ENCODE measurements at places on chromosomes 7 and 10.

DNA sequence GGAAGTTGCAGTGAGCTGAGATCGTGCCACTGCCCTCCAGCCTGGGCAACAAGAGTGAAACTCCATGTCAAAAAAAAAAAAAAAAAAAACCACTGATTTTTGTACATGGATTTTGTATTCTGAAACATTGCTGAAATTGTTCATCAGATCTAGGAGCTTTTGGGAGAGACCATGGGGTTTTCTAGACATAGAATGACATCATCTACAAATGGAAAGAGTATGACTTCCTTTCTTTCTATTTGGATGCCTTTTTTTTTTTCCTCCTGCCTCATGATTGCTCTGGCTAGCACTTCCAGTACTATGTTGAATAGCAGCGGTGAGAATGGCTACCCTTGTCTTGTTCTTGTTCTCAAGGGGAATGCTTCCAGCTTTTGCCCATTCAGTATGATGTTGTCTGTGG lies 89.1 kb downstream of the ANLN start:
- DNase-seq, result no peak

- no peak for DNase-seq
These were observed 254.6 kb downstream of the TSPAN12 start for GRCh38 chr7:120603366-120603765.

DNA sequence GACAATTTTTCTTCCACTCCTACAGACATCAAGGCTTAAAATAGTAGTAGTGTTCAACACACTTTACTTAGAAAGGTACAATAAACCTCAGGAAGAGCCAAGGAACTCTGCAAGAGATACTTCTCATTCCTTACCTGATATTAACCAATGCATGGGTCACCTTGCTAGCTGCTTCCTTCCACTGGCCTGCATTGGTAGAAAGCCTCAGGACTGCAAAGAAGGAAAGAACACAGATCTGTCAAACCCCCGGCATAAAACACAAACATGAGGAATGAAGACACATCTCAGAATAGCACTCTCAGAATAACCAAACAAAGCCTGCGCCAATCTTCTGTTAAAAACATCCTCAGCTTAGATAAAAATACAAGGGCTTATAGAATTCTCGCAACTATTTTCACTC lies 96.1 kb upstream of the KCNIP2 start:
- no peak for DNase-seq

DNA sequence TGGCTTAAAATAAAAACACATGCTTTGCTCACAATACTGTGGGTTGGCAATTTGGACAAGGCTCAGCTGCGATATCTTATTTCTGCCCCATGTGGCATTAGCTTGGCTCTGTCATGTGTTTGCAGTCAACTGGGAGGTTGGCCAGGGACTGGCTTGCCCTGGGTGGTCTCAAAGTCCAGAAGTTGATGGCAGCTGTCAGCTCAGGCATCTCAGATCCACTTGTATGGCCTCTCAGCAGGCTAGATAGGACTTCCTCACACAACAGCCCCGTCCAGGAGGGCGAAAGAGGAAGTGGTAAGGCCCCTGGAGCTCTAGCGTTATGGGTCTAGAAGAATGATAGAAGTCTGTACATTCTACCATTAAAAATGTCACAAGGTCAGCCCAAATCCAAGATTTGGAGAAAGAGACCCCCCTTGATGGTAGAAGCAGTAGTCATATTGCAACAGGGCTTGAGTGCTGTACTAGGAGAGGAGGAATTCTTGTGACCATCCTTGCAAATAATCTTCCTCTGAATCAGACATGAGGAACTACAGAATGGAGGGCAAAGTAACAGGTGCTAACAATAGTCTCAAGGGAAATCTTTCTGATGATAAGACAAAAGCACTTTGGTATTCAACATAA lies 166.2 kb downstream of the FAM107B start:
- no peak for DNase-seq

DNA sequence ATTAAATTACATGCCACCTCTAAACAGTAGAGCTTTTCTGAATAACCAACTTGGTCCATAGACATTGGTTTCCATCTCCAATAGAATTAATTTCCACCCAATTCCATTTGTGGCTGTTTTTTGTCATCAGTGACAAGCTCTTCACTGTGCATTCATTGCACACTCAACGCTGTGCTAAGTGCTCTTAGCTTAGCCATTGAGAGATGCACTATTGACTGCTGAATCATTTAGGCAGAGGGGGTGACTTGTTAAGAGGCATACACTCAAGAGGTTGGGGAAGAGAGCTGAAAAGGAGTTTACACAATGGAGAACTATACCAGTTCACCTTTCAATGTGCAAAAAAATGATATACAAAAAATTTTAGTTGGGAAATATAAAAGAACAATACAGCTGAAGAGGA lies 31.9 kb upstream of the CBLL1 start:
- no peak for DNase-seq

GRCh38 chr10:75211007-75211691 lies 553 bp downstream of the VDAC2 start:
- DNase-seq, result no peak

DNA sequence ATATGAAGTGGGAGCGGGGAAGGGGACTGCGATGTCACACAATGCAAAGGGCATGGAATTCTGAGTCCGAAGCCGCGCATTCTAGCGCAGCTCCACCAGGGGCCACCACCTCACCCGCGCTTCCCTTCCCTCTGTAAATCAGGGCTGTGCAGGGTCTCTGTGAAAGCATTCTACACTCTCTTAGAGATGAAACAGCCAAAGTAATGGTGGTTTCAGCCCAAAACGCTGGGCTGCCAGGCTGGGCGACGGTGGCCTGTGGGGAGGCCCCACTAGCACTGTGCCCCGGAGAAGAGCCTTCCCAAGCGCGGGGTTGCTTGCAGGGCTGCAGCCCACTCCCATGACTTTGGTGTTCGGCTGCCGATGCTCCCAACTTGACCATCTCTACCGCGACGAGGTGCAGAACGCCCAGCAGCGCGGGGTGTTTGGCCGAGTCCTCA lies 11.4 kb downstream of the ATG9B start:
- DNase-seq, result no peak

- DNase-seq, result no peak
These were observed 82.7 kb downstream of the GNAT3 start for GRCh38 chr7:80429181-80429580.

DNA sequence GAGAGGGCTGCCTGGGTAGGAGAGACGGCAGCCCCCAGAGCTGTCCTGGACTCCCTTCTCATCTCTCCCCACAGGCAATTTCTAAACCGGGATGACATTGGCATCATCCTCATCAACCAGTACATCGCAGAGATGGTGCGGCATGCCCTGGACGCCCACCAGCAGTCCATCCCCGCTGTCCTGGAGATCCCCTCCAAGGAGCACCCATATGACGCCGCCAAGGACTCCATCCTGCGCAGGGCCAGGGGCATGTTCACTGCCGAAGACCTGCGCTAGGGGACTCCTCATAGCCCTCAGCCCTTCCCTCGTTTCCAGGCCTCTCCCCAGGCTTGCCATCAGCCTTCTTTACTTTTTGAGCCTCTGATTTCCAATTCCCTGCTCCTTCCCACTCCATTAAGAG lies 2.6 kb downstream of the ATP6V1F start:
- DNase-seq, result no peak

DNA sequence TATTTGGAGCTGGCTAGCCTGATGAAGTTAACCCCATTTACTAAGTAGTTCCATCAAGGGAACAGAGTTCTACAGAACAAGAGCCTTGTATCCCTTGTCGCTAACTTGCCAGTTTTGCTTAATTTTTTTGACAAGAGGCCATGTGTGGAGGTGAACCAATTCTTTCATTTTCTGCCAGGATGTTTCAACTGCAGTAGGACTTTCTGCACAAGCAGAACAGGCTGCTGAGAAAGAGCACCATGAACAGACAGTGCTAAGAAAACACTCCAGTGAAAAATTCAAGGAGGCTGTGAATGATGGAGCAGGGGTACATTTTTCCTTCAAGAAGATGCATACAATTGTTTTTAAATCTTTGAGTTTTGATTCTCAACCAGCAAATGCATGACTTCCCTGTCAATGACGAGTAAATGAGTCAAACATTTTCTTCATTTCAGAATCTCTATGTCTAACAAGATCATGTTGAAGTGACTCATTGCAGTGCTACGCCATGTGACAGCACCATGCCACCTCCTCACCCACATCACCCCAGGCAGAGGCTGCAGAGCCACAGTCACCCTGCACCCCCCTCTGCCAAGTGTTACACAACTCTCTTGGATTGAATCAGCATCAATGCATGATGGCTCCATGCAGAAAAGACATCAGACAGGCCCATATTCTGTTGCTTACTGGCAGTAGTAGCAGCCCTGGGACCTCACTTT lies 193.1 kb downstream of the COBL start:
- peak; percentile 55 for DNase-seq

DNA sequence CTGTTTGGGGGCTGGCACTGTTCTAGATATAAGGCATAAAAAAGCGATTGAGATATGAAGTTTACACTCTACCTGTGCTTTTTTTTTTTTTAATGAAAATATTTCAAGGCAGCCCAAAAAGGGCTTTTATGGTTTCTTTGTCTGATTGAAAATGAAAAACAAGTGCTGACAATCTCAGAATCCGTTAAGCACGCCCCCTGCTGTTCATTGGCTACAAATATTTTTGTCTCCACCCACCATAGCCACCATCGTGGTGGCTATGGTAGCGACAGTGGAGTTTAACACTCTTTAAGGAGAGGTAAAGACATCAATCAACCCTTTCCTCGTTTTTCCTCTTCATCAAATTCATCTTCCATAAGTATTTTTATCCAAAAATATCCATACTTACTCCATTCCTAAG lies 94.2 kb downstream of the CD36 start:
- DNase-seq, result no peak

- no peak for DNase-seq
These were observed 70.1 kb downstream of the NPSR1 start for GRCh38 chr7:34728156-34728555.

DNA sequence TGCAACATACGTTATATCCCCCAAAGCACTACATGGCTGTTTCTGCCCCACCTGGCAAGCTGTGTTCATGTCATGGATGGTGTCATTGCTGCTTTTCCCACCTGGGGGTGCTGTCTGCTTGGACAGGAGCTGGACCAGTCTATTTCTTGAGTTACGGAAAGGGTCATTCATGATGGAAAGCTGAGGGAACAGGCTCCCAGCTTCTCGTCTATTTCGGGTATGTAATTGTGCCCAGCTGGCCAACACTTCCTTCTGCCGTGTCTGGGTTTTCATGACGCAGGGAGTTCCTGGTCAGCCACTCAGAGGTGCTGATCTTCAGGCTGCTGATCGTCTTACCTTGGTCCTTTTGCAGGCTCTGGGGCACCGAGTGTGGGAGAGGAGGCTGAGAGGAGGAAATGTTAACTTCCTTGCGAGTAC lies 8.6 kb downstream of the BTBD16 start:
- no peak for DNase-seq

GRCh38 chr10:98098247-98098646 lies 36.2 kb upstream of the R3HCC1L start:
- no peak for DNase-seq

GRCh38 chr7:52091101-52091500 lies 774.5 kb upstream of the COBL start:
- DNase-seq, result no peak

DNA sequence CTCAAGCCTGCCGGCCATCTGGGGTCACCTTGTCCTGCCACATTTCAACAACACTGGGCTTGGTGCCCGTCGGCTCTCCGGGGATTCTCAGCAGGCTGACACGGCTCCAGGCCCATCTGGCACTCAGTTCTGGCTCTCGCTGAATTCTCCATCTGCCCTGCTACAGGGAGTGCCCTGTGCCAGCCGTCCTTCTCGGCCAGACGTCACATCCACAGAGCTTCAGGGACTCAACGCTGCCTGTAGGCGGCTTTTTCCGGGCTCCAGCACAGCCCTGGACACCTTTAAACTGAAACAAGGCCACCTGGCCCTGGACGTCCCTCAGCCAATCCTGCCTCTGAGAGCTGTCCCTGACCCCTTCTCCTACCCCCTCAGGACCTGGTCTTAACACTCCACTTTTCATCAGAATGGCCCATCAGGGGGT lies 43.0 kb downstream of the TMEM130 start:
- DNase-seq, result no peak

GRCh38 chr10:129912166-129912917 lies 51.7 kb downstream of the EBF3 start:
- DNase-seq, result no peak

DNA sequence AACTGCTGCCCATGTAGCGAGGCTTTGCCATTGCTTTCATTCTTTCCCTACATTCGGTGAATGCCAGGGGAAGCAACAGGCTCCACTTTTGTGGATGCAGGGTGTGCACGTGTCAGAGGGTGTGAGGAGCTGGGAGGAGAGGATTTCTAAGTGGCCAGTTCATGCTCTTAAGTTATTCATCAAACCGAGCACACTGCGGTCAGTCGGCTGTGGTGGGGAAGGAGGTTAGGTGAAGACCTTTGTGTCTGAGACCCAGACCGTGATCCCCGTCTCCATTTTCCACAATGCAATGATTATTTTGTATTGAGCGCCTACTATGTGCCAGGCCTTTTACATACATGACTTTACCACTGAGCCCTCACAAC lies 438.6 kb upstream of the GALNT17 start:
- no peak for DNase-seq

DNA sequence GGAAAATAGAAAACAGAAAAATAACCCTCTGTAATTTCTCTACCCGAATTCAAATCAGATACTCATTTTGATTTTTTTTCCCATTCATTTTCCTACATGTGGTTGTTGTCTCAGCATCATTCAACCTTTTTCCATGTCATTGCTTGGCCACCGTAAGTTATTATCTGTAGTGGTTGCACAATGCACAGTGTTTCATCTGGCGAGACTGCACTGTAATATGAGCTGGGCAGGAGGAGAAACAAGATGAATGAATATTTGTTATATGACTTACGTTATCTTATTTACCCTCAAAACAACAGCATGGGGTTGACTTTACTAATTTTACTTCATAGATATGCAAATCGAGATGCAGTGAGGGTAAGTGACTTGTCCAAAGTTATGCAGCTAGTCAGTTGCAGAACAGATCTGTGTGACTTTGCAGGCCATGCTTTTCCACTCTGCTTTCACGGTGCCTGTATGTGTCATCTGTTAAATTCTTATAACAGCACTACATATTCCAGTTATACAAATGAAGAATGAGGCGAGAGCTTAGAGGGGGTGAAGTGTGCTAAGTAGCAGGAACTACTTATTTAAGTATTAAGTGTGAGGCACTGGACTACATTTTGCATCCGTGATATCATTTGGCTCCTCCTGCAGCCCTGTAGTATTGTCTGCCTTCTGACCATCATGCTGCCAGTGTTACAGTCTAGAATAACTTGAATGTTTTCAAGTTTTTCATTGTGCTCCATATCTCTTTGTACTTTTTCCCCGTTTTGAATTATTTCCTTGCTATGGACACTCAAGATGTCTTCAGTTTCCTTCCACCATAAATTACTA lies 56.7 kb downstream of the ZMYND11 start:
- no peak for DNase-seq

GRCh38 chr7:28180364-28181147 lies at the start of gene JAZF1:
TSS of gene JAZF1 (minus strand) at chr7:28180795.
- DNase-seq, result peak; percentile 28
